ENCODE measurements at places on chromosomes 7 and 10.

- no peak for DNase-seq
Observed at GRCh38 chr7:21099432-21099831, 312.7 kb upstream of the SP8 start.

GRCh38 chr10:56943221-56943755 is 582.2 kb upstream of the ZWINT start:
- peak; percentile 38 for DNase-seq

GRCh38 chr10:3654496-3654895 is 130.5 kb downstream of the KLF6 start:
- no peak for DNase-seq

DNA sequence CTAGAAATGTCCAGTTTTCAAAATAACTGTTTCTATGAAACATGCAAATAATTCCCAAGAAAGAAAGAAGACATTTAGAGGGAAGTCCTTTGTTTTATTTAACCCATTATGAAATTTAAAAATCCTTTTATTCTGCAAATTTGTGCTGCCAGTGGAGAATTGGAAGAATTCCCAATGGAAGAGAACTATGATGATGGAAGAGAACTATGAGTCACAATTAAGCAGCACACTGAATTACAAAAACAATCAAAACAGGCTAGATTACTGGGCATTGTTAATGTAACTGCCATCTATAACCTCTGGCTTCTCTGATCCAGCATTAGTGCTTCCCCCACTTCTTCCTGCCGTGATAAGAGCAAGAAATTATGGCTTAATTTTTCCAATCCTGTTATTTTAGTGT is 126.2 kb upstream of the FEZF1 start:
- DNase-seq, result no peak

- DNase-seq, result peak; percentile 87
Observed at GRCh38 chr7:94324380-94325121, 70.1 kb upstream of the COL1A2 start.

- DNase-seq, result no peak
Observed at GRCh38 chr7:95601316-95601715, 5.0 kb upstream of the PDK4 start.

- DNase-seq, result no peak
Observed at GRCh38 chr7:24913801-24914464, 66.0 kb downstream of the OSBPL3 start.

- DNase-seq, result peak; percentile 93
Observed at GRCh38 chr7:79452032-79452494, 1.4 kb downstream of the MAGI2 start.

- no peak for DNase-seq
Observed at GRCh38 chr7:48587475-48587874, 336.9 kb upstream of the CDC14C start.

- no peak for DNase-seq
Observed at GRCh38 chr7:34849163-34849960, 187.9 kb downstream of the DPY19L1 start.

DNA sequence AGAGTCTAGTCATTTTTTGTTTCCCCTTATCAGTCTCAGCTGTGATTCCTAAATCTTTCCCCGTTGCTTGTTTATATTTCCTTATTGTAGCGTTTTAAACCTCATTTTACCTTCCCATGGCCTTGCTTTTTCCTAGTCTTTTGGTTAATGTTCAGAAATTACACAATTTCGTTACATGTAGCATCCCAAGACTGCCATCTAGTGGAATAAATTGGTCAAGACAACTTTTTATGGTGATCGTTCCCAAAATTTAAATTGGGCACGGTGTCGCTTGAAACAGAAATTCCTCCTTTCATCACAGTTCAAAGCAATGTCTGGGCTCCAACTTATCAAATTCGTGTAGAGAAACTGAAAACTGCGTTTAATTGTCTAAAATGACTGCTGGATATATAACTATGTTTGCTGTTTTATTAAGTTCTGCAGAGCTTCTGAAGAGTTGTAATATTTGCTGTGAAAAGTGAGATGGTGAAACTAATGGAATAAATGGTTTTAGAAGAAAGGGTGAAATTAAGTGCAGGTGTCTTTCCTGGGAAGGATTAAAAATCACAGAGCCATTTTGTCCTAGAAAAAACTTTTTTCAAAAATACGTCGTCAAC is 370.2 kb downstream of the PHF14 start:
- DNase-seq, result peak; percentile 48

GRCh38 chr10:117933036-117933435 is 113.7 kb downstream of the RAB11FIP2 start:
- DNase-seq, result no peak

GRCh38 chr7:27191161-27191731 is 6.2 kb upstream of the HOXA11 start:
- DNase-seq, result no peak

- DNase-seq, result no peak
Observed at GRCh38 chr7:135481598-135481979, 28.3 kb downstream of the CNOT4 start.

DNA sequence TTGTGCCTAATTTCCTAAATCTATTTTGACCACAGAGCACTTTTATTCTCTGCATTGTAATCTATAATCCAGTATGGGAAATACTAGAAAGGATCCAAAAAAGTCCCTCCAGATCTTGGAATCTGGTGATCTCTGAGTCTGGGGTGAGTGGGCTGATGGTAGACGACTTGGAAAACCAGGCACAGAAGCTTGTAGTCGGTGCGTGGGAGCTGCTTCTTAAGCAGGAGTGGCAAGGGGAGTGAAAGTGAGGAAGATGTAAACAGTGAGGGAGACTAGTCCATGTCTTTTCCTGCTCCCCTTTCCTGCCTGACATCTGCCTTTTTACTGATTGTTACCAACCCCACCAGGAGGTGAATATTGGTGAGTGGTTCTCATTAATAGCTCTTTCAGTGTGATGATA is 6.8 kb downstream of the AUTS2 start:
- no peak for DNase-seq

DNA sequence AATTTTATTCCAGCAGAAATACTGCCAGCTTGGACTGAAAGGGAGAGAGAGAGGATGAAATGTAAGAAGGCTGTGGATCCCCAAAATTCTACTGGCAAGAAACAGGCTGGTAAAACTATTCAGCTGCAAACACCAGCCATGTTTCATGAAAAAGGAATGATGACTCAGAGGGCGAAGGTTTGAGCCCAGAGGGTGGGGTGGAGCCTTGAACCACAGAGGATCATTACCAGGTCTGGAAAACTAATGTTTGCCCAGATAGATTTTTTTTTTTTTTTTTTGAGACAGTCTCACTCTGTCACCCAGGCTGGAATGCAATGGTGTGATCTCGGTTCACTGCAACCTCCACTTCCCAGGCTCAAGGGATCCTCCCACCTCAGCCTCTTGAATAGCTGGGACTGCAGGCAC is 41.7 kb upstream of the NRF1 start:
- no peak for DNase-seq

DNA sequence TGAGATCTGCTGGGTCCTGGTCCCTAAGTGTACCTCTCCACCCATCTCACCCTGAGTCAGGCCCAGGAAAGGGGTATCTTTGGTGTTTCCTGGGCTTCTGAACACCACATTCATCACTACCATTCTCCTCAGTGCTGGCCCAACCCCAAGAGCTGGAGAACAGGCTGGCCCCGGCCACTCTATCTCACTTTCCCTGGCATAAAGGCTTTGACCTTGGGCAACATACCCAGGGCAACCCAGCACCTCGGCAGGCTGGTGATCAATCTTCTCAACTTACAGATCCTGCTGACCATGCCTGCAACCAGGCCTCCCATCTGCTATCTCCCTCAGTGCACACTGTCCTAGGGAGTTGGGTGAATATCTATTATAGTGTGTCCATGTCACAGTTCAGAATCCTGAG is 2.1 kb downstream of the VSIR start:
- no peak for DNase-seq

DNA sequence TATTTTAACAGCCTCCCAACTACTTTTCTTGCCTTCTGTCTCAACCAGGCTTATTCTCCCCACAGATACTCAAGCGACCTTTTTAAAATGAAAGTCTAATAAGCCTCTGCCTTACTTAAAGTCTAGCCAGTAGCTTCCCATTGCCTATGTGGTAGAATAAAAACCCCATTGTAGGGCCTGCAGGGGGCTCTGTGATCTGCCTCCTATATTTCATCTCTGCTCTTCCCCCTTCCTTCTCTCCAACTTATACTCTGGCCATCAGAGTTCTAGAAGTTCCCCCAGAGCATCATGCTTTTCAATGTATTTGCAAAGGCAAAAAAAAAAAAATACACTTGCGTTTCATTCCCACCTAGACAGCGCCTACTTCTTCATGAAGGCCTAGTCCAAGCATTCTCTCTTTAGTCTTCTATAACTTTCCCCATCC is 167.7 kb upstream of the ADO start:
- no peak for DNase-seq

DNA sequence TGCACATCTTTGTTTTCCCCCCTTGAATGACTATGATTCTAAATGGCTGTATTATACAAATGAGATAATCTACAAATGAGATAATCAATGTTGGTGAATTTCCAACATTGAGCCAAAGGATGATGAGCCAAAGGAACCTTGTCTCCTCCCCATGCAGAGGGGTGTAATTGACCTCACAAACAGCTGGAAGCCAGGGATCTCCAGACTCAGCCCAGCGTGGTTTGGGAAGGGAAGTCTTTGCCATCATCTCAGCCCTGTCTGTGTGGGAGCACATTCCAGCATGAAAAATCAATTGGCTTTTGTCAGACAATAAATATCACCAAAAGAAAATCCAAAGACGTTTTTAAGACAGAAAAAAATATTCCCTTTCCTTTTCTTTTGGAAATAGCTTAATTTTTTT is 271.5 kb upstream of the AOAH start:
- no peak for DNase-seq

GRCh38 chr10:33010132-33011037 is 52.4 kb upstream of the ITGB1 start:
- peak; percentile 82 for DNase-seq

DNA sequence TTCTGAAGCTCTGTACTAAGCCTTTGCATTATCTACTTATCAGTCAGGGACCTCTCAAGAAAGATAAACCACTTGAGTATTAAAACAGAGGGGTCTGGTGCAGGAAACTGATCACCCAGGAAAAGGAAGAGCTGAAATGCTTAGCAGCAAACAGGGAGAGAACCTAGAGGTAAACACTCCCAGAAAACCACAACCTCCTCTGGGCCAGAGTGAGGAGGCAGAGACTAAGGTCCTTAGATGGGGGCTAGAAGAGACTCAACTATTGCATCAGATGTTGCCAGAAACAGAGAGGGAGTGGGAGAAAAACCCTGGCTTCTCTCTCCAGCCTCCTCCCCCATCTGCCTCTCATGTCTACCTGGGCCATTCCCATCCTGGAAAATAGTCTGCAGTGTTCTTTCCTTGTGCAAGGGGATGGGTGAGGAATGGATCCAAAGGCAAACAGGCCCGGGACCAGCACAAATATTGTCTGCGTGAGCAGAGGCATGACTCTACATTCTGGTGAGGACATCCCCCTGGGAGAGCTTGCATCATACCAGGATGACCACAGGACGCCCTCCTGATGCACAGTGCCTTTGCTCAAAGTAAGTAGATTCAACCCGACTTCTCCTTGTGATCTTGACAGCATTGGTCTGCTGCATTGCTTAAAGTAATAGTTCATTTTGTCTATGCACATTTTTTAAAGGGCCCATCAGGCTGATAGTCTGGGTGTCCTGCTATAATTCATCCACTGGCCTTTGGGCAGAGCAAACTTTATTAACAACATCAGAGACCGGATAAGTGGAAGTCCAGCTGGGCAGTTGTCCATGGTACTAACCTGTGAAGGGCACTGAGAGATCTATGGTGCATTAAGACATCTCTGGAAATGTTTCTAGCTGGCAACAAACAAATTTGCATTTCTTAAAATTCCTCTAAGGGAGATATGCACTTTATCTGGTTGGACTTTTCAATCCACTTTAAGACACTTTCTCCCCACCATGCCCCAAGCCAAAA is 22.4 kb upstream of the ODAD2 start:
- DNase-seq, result no peak

GRCh38 chr7:46604241-46604661 is 683.2 kb upstream of the IGFBP3 start:
- no peak for DNase-seq

- no peak for DNase-seq
Observed at GRCh38 chr10:52650873-52651272, 121.7 kb downstream of the MBL2 start.

GRCh38 chr7:78747592-78747991 is 705.9 kb downstream of the MAGI2 start:
- no peak for DNase-seq

DNA sequence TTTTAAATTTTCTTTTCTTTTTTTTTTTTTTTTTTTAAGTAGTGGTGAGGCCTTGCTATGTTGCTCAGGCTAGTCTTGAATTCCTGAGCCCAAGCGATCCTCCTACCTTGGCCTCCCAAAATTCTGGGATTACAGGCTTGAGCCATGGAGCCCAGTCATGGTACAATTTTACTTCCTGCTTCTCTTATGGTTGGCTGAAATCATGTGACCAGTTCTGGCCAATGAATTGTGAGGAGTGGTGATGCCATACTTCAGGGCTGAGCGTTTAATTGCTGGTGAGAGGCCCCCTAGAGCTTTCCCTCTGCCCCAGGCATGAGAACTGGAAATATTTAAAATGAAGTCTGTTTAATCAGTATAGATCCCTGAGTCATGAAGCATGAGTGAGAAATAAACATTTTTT is 22.2 kb upstream of the BAIAP2L1 start:
- no peak for DNase-seq

- DNase-seq, result no peak
Observed at GRCh38 chr7:44391746-44392617, 66.6 kb upstream of the CAMK2B start.

DNA sequence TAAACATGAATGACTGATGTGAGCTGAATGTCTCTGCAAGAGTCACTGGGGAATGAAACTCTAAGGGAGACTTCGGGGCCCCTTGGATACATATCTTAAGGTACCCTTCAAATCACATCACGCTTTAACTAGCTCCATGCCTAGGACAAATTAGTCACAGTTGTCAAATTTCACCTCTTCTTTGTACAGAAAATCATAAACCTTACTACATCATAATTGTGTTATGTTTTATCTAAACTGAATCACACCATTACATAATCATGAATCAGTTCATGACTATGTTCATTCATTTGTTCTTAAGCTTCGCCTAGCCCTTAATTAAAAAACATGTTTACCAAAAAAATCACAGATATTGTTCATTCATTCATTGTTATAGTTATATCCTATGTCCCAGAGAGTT is 2.1 kb upstream of the SLC13A1 start:
- no peak for DNase-seq

DNA sequence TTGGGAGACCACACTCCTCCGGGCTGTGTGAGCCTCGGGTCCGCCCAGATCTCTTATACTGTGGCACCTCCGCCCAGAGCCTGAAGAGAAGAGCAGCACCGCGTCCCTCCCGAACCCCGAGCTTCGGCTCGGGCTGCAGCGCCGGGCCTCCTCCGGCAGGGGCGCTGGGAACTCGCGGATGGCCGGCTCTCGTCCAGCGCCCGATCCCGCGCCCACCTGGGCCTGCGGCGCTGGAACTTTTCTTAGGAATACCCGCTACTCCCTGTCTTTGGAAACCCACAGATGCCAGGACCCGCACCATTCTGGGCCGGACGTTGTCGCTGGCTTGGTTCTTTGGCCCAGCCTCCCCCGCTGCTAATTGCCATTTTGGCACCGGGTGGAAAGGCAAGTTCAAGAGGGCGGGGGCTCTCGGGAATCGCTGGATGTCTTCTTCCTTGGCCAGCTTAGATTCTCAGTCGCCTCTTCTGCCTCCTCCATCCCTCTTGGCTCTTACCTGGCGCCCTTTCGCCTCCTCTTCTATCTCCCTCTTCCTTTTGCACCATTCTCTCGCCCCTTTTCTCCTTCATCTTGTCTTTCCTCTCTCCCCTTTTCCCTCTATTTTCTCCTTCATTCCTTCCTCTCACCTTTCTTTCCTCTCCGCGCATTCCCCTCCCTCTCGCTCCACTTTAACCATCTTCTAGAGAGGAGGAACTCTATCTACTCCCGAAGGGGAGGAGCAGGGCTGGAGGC is 2.1 kb upstream of the SORCS3 start:
- peak; percentile 36 for DNase-seq

GRCh38 chr10:28381466-28381865 is 78.6 kb upstream of the MPP7 start:
- DNase-seq, result no peak
